Activated CD4-positive, alpha-beta T cell treated with anti-CD3 and anti-CD28 coated beads, Interleukin-2, Interleukin-4, amounts not matched to agents 100 ng/mL and 50 ng/mL, durations not matched to agents 16 hours and 8 hours (primary cell): ENCODE measurements at places on chromosomes 7 and 10.
A peak's percentile ranks its signal among the peaks of the same experiment; 100 is the strongest.

- DNase-seq = no peak
These were observed 306.0 kb downstream of the TFEC start for GRCh38 chr7:115724400-115725056.

- no peak for DNase-seq
These were observed 33.6 kb upstream of the DNMBP start for GRCh38 chr10:100043344-100043743.

GRCh38 chr7:28168393-28169158, 12.0 kb downstream of the JAZF1 start:
- no peak for DNase-seq

GRCh38 chr7:46133072-46133471, 212.0 kb upstream of the IGFBP3 start:
- no peak for DNase-seq

DNA sequence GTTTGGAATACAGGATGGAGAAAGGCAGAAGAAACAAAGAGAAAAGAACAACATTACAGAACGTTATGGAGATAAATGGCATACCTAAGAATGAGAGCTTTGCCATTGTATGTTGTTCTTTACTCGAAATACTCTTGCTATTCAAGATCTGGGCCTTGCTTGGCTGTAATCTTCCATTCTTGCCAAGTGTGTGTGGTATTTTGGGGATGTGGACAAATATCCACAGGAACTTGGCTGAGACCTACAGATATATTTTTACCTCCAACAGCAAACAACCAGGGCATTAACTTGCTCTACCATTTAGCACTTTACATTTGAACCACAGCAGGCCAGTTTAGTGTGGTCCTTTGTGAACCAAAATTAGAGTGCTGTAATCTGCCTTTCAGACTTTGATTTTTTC, 76.3 kb downstream of the DKK1 start:
- no peak for DNase-seq

- DNase-seq = no peak
These were observed 78.8 kb downstream of the SND1 start for GRCh38 chr7:127730658-127731276.

DNA sequence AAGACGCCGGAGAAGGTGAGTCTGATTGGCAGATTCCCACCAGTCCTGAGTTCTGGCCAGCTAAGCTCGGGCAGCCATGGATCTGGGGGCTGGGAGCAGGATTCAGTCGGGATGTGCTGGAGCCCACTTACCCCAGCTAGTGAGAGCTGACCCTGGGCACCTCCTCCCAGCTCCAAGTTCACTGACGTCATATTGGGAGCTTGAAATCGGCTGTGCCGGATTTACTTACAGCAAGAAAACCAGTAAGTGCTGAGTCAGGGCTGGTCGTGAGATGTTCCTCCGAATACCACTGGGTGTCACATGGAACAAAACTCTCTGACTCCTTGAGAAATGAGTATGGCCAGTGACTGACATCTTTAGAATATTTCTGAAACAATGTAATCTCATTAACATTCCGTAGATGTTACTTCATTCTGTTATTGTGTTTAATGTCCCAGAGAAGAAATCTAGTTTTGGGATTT, 621.2 kb downstream of the SDK1 start:
- DNase-seq = no peak

DNA sequence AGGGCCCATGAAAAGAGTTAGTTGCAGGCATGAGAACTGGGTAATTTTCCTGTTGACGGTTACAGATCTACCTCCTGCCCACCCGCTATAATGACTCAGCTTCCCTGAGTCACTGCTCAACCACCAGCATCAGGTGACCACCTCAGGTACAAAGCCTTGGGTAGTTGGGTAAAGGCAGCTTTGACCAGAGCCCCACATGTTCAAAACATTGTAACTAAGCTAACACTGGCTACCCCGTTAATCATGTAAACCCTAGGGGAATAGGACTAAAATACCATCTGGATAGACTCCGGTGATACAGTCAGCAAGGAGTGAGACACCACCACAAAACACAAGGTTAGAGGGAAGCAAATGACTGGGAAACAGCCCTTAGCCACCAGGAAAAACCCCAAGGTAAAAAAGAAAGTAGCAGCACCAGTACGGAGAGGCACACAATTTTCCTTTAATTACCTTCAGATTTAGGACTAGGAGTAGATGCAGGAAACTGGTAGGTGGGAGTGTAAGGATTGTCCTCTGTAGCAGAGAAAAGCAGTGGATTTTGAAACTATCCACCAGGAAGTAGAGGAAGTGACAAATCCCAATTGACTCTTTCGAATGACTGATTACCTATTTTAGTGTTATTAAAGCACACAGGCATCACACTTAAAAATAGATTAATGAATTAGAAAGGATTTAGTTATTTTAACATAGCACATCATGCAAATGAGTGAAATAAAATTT, 103.5 kb upstream of the PDLIM1 start:
- DNase-seq = peak; percentile 40
